Cerebellar nuclear complex (tissue), 1 donor: ENCODE measurements at places on chromosomes 13 and 19.
A peak's percentile ranks its signal among the peaks of the same experiment; 100 is the strongest.

DNA sequence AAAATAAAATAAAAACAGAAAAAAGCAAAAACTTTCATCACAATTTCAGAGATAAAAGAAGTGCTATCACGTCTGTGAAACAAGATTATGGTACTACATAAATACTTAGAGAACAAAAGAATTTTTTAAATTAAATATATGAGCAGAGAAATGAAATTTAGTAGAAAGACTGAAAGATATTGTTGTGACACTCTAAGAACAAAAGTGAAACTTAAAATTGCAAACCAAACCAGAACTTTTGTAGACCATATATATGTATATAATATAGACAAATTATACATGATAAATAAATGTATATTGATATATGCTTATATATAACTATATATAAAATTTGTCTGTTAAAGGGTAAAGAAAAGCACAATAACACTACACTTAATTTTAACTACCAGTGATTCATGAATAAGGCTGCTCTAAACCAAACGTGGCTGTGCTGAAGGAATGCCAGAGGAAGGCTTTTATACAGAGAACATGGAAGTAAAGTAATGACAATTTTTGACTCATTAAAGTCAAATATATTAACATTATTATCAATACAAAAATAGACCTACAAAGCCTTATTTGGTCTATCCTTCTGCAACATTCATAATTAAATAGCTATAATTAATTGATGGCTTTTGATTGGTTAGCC is 1516.7 kb upstream of the PCDH20 start:
- no peak for DNase-seq

- no peak for DNase-seq
Observed at GRCh38 chr13:114129649-114130062, 2.8 kb downstream of the RASA3 start.

- no peak for DNase-seq
Observed at GRCh38 chr13:113865427-113865826, 1.6 kb upstream of the GAS6 start.

DNA sequence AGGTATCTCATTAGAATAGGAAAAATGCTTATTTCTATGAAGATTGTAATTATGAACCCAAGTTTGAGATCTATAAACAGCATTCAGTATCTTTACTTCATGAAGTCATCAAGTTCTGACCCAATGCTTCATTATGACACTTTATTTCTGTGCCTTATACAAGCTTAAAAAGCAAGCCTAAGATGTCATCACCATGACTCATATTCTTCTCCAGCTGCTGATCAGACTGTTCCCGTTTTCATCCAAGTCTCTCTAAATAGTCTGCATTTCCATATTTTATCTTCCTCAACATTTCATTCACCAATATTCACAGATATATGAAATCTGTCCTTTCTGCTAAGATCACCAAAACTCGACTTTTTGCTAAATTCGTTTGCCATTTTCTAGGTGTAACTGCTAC is 1247.2 kb upstream of the PRR20A start:
- no peak for DNase-seq

- no peak for DNase-seq
Observed at GRCh38 chr19:55986487-55986886, at the start of gene NLRP5. Gene NLRP5 (plus strand): TSS chr19:55986775.

GRCh38 chr19:19490214-19490968 is 25.0 kb downstream of the TSSK6 start:
- DNase-seq: peak; percentile 49

GRCh38 chr19:40567750-40568494 is 8.8 kb upstream of the SHKBP1 start:
- DNase-seq: no peak

GRCh38 chr13:39185326-39185725 is 147.1 kb downstream of the NHLRC3 start:
- no peak for DNase-seq

GRCh38 chr13:58950911-58951310 is 1212.8 kb downstream of the DIAPH3 start:
- DNase-seq: no peak

DNA sequence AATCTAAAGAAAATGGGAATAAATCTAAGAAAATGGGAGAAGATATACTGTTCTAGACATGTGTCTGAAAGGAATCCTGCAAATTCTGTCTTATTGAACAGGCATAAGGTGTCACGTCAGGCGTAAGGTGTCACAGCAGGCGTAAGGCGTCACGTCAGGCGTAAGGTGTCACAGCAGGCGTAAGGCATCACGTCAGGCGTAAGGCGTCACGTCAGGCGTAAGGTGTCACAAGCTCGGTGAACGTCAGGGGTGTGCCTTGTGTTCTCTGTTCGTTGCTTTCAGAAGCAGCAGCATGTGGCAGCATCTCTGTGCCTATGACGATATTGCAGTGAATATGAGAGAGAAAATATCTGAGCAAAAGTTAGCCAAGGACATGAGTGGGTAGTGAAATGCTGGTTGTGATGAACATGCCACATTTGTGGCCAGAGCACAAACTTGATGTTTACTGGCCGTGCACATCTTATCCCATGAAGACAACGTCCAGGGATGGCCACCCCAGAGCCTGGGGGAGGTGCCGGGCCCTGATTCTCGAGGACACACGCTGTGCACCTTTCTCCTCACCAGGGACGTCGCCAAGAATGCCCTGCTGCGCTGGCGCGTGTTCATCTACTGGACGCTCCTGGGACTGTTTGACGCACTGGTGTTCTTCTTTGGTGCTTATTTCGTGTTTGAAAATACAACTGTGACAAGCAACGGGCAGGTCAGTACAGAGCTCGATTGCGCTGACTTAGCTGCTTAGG is 107.0 kb upstream of the MCF2L start:
- DNase-seq: no peak
